Lower lobe of right lung (tissue), 2 donors: ENCODE measurements at places on chromosomes 2 and 18. TPM values are rescaled to one million over a fixed set of nuclear protein-coding genes. Genes with fewer than 3 reads are reported as not detected.

Gene CCL20
- total RNA-seq = 1.6 TPM

- DNase-seq = no peak
- H3K36me3 ChIP-seq = no peaks in the 10 kb centered on the region
- H3K4me3 ChIP-seq = no peak overlapping the region
Observed at GRCh38 chr2:57884281-57884680, 162.3 kb upstream of the VRK2 start.

Gene SDC1
- 90.0 TPM for total RNA-seq

DNA sequence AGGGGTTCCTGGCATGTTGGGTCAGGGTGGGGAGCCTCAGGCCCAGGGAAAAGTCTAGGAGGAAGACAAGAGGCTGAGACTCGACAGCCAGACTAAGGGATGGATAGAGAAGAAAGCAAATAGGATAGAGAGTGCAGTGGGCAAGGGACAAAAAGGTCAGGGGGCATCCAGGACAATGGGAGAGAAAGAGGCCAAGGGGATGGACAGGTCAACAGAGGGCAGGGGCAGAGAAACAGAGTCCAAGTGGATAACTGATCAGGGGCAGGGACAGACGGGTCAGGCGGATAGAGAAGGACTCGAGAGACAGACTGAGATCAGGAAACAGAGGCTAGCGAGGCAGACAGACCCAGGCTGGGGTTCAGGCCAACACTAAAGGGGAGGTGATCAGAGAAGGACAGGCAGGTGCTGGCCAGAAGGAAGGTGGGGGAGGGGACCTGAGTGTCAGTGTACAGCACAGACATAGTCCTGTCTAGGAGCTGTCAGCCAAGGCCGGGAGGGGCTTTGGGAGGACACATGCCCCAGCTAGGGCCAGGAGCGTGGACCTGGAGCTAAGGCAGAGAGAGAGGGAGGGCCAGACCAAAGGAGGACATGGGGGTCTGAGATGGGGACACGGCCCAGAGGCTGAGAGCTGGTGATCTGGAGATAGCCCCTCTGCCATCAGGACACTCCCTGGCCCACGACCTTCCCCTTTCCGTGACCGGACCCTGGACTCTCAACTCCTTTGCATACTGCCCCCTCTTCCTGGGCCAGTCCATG is 12.2 kb downstream of the ASIC4 start:
- no peak for DNase-seq
- H3K27me3 ChIP-seq = peaks cover 98% of the 10 kb centered on the region

GRCh38 chr2:236608710-236609109 is 39.1 kb downstream of the ACKR3 start:
- no peaks in the 10 kb centered on the region for H3K27me3 ChIP-seq
- no peak overlapping the region for H3K27ac ChIP-seq
- no peak overlapping the region for H3K4me3 ChIP-seq

Gene AQP12A
- total RNA-seq = not detected

- H3K36me3 ChIP-seq = no peaks in the 10 kb centered on the region
- no peak overlapping the region for H3K27ac ChIP-seq
- no peak overlapping the region for H3K4me3 ChIP-seq
- DNase-seq = no peak
- no peaks in the 10 kb centered on the region for H3K4me1 ChIP-seq
Observed at GRCh38 chr2:4214444-4215205, 511.2 kb downstream of the DCDC2C start.
